ENCODE measurements at places on chromosomes 3 and 15. TPM values are rescaled to one million over a fixed set of nuclear protein-coding genes. Genes with fewer than 3 reads are reported as not detected.

The SEMA3F gene
- total RNA-seq, result 23.3 TPM

The PRKAR2A gene
- 21.0 TPM for total RNA-seq

The FANCD2OS gene
- not detected for total RNA-seq

The GRAMD1C gene
- total RNA-seq, result 20.6 TPM

The DAZL gene
- total RNA-seq, result not detected

The CHL1 gene
- total RNA-seq, result 61.1 TPM

The IMPG2 gene
- 0.38 TPM for total RNA-seq

The RBPMS2 gene
- total RNA-seq, result 0.80 TPM

DNA sequence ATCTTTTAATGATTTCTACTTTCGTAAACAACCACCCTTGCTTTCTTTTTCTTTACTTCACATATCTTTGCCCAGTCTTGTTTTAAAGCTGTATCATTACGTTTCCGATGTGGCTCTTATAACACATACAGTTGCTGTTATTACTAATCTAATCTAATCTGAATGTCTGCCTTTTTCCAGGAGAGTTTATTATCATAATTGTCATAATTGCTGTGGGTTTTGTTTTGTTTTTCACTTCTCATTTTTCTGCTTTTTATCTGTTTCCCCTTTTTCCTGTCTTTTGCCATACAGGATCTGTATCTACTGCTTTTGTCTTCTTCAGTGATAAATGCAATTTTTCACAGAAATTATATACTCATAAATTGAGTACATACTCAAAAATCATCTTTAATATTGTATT, 24.9 kb downstream of the HACL1 start:
- no peak for DNase-seq

GRCh38 chr15:64623347-64623996, 151.9 kb downstream of the RBPMS2 start:
- peak; percentile 53 for DNase-seq

GRCh38 chr3:110495201-110495927, 576.3 kb upstream of the NECTIN3 start:
- no peak for DNase-seq

DNA sequence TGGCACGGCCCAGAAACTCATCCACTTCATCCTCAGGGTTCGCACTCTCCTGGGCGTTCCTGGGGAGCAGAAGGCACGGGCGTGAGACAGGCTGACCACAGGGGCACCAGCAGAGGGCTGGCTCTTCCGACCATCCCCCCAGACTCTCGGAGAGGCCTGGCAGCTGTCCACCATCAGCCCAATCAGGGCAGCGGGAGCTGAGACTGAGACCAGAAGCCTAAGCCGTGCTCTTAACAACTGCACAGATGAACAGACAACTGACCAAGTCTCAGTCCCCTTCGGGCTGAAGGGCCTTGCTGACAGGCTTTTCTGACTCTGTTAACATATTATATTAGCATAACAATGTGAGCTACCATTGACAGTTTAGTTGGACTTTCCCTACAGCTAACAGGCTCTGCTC, 118.0 kb downstream of the SEC22A start:
- no peak for DNase-seq

- no peak for DNase-seq
These were observed 81.9 kb downstream of the PPARG start for GRCh38 chr3:12370758-12371157.

GRCh38 chr3:147200545-147200944, 205.8 kb downstream of the ZIC4 start:
- DNase-seq, result no peak

DNA sequence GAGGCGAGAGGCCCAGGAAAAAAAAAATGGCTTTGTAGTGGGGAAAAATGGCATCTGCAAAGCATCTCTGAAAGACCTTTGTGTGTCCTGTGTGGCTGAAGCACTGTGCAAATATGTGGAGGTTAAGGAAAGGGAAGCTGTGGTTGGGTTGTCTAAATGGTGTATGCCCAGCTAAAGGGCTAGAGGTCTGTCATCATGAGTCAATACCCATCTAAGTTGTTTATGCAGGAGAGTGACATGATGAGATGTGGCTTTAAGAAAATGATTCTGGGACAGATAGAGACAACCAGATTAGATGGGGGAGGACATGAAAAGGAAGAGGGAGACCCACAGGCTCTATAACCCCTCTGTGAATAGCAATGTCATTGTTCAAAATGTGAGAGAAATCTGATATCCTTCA, 280.7 kb downstream of the MFSD1 start:
- no peak for DNase-seq

DNA sequence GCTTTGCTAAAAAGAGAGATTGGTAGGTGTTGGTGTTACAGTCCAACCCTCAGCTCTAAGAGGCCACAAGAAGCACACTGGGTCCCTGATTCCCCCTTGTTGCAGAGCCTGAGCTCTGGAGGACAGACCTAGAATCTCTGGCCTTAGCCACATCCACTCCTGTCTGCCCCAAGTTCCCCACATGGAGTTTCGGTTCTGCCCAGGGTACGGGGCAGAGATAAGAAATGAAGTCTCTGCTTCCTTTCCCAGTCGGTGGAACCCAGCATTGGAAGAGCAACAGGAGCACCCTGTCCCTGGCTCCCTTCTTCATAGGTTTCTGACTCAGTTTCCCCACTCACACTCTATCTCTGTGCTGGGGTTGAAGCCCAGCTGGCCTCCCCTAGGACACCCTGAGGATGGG, 13.2 kb downstream of the PRR23E start:
- no peak for DNase-seq

GRCh38 chr3:178405531-178405930, 130.7 kb upstream of the KCNMB2 start:
- DNase-seq, result no peak

- DNase-seq, result no peak
These were observed 74.9 kb downstream of the RAD18 start for GRCh38 chr3:8888301-8888915.

- no peak for DNase-seq
These were observed 46.7 kb downstream of the AMOTL2 start for GRCh38 chr3:134327594-134327975.

- peak; percentile 91 for DNase-seq
These were observed 8.4 kb downstream of the NBEAL2 start for GRCh38 chr3:46987743-46988401.

GRCh38 chr15:90483012-90483307, 46.8 kb upstream of the CRTC3 start:
- DNase-seq, result no peak

DNA sequence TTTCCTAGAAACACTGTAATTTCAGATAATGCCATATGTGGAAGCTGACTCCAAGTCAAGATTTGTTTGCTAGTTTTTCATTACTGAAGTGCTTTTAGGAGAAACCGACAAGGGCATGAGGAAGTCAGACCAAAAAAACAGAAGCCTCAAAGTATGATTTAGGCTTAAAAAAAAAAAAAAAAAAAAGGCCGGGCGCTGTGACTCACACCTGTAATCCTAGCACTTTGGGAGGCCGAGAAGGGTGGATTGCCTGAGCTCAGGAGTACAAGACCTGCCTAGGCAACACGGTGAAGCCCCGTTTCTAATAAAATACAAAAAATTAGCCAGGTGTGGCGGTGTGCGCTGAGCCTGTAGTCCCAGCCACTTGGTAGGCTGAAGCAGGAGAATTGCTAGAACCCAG, 11.6 kb downstream of the RPL15 start:
- DNase-seq, result no peak

DNA sequence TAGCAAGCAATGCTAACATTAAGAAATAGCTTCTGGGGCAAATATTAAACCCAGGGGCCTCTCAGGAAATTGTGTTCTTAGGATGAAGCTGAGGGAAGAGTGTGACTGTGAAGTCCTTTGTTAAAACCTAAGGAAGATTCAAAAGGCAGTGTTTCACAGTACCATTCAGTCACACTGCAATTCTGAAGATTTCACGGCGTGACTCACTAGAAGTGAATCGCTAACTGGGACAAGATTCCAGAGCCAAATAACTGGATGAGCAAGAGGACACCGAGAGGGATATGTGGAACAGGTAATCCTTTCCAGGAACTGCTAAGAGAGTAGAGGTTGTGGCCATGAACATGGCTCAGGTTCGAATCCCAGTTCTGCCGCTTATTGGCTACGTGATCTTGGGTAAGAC, 61.8 kb upstream of the SMAD3 start:
- DNase-seq, result no peak

DNA sequence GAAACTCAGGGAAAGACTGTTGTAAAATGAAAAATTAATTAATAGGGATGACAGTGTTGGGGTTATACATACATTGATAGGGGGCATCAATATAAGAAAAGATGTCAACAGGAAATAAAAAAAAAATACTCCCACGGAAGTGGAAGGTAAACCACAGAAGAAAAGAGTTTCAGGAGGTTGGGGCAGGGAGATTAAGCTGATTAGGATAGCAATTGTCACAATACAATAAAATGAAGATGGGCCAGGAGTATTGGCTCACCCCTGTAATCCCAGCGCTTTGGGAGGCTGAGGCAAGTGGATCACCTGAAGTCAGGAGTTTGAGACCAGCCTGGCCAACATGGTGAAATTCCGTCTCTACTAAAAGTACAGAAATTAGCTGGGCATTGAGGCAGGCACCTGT, 536.1 kb downstream of the AGBL1 start:
- DNase-seq, result no peak

- peak; percentile 59 for DNase-seq
These were observed 2.6 kb downstream of the MAP2K1 start for GRCh38 chr15:66389098-66389858.

- DNase-seq, result no peak
These were observed 26.1 kb upstream of the TM4SF4 start for GRCh38 chr3:149448331-149448831.

Measured in Peyer's patch (tissue), 4 donors.